Panc1 (cell line): ENCODE measurements at places on chromosomes 11 and 22. TPM values are rescaled to one million over a fixed set of nuclear protein-coding genes. Genes with fewer than 3 reads are reported as not detected.

The CASTOR1 gene
- total RNA-seq = 6.7 TPM

The CRYBB3 gene
- 0.67 TPM for total RNA-seq

The KRTAP5-2 gene
- not detected for total RNA-seq

The C11orf86 gene
- 0.28 TPM for total RNA-seq

The ASPHD2 gene
- 0.15 TPM for total RNA-seq

The ZBTB16 gene
- 0.21 TPM for total RNA-seq

The TPBGL gene
- 0.54 TPM for total RNA-seq

The ACCS gene
- 38.0 TPM for total RNA-seq

The IL10RA gene
- 0.41 TPM for total RNA-seq

The OR52N4 gene
- not detected for total RNA-seq

The WBP2NL gene
- total RNA-seq = 0.44 TPM
